ENCODE measurements at places on chromosomes 4 and X.

- no peak for DNase-seq
Measured at GRCh38 chr4:166042510-166043055, 169.5 kb downstream of the TLL1 start.

- no peak for DNase-seq
Measured at GRCh38 chr4:34039766-34040165, 2204.5 kb downstream of the ARAP2 start.

DNA sequence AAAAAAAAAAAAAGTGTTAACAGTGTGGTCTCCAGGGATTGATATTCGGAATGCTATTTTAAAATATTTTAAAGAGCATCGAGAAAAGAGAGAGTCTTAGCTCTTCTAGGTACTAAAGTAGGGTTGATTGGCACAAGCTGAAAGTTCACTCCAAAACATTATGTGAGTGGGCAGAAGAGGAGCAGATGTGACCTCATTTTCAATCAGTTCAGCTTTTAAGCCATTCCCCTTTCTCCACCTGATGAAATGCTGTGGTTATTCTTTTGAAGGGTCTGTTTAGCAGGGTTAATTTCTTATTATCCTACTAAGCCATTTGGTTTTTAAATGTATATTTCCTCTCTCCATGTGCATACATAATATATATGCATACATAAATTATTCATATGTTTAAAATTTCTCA, 69.2 kb downstream of the GALNT7 start:
- DNase-seq = no peak

DNA sequence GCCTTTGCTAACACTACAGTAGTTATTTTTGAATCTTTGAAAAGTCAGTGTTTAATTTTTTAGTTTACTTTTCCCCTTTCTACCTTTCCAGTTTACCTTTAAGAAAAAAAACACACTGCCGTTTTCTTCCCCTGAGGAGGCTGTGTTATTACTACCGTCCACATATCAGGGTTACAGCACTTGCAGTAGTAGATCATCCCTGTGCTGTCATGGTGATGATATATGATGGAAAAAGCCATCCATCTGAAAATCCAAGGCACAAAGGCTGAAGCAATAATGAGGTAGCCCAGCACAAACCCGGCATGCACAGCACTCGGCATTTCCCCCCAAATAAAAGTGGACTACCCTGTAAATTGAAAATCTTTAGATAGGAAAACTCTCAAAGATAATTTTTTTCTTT, 258.7 kb downstream of the CXXC4 start:
- DNase-seq = no peak

- DNase-seq = no peak
Measured at GRCh38 chr4:166501941-166502382, 628.9 kb downstream of the TLL1 start.

- no peak for DNase-seq
Measured at GRCh38 chrX:134601240-134601765, 57.0 kb downstream of the PLAC1 start.

DNA sequence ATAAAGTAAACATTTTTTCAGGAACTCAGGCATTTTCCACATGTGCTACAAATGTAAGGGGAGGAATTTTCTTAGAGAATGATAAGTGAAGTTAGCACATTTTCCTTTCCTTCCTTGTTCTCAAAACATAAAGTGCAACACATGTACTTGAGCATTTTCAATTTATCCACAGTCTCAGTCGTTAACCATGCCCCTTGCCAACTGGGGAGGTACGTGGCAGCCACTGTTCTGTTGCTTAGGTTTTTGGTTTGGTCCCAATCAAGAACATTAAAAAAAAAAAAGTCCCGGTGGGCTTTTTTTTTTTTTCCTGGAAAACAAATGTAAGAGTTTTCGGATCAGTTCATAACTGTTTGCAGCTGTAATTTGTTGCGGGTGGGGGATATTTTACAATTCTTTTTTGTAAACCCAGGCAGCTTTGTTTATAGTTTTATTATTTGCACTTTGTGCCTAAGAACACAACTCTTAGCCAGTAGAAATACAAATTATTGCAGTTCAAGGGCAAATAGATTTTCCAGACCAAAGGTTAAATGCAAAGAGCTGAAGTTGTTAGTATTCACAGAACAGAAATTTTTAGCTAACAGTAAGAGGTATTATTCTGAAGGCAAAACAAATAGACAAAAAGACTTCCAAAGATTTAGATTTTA, 112.1 kb upstream of the NAP1L5 start:
- DNase-seq = no peak

DNA sequence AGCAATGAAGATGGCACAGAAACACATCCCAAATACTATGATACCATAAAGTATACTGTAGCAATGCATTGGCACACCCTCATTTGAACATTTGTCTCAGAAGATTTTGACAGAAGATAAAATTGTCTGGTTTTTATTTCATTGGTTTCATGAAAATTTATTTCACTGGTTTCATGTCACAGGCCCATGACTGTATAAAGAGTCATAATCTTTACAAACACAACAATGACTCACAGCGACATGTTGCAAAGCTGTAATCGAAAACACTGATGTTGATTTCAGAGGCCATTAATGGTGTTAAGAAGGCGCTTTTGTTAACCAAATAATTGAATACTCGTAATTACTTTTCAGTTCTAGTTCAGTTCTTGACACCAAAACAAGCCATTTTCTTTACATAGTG, 8.1 kb upstream of the DTHD1 start:
- no peak for DNase-seq

DNA sequence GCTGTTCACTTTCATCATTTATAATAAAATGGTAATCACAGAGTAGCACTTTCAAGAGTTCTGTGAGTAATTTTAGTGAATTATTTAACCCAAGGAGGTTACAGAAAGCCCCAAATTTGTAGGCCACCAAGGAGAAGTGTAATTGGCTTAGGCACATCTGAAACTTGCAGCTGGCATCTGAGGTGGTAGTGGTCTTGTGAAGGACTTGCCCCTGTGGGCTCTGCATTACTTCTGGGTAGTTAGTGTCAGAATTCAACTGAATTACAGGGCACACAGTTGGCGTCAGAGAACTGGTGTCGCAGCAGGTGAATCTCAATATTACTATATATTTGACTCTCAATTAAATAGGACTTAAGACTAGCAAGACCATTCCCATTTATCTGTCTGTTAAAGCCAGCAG, 36.9 kb downstream of the GPR174 start:
- DNase-seq = no peak

DNA sequence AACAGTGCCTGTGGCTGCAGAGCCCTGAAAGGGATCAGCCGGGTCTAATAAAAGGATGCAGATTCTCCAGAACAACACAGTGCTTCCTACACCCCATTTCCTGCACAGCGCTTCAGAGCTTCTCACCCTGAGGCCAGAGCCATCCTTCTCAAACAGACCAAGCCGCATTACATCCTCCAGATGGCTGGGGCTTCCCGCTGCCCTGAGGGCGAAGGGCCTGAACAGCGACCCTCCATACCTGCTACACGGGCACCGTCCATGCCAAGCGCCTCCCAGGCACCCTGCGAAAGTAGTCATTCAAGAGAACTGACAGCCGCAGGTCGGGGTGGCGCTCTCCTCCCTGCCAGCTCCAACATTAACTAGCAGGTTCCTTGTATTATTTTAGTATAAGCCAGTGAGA, 36.5 kb downstream of the ACOX3 start:
- no peak for DNase-seq

GRCh38 chr4:77193511-77194102, 36.6 kb downstream of the CCNG2 start:
- peak; percentile 67 for DNase-seq

DNA sequence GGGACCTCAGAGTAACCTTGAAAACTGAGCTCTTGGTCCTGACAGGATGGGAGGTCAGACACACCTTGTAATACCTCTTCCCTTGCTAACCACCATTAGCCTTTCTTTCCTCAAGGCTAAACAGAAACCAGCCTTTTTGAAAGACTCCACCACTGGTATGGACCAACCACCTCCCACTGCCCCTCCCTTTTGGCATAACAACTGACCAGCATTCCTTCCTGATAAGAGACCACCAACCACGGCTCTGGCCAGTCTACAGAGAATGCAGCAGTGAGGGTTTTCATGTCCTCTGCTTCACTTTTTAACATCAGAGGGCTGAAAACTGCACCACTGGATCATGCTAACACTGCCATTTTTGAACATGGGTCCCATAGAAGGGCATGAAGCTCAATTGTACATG, 100.2 kb upstream of the MID1IP1 start:
- no peak for DNase-seq

GRCh38 chr4:173492315-173492714, 37.7 kb downstream of the HAND2 start:
- peak; percentile 31 for DNase-seq

DNA sequence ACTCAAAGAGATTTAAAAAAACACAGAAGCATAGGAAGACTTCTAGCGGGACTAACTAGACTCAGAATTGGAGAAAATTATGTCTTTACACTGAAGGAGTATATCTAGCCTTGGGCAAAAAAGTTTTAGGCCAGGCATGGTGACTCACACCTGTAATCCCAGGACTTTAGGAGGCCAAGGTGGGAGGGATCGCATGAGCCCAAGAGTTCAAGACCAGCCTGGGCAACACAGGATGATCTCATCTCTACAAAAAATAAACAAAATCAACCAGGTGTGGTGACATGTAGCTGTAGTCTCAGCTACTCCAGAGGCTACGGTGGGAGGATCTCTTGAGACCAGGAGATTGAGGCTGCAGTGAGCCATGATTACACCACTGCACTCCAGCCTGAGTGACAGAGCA, 99.5 kb downstream of the NEUROG2 start:
- no peak for DNase-seq

DNA sequence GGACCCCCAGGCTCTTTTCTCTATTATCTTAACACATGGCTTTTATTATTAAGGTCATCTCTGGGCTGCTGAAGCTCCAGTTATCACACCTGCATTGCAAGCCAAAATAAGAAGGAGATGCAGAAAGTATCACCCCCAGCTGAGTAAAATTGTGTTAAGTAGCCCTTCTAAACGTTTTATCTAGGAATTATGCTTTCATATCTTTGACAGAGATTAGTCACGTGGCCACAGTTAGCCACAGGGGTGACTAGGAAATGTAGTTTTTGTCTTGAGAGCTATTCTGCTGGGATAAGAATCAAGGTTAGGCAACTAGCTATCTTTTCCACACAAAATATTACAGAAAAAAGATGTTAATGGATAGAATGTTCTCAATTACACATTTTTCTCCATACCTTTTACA, 102.1 kb downstream of the ANXA3 start:
- DNase-seq = no peak

- no peak for DNase-seq
Measured at GRCh38 chrX:443536-444210, 57.0 kb upstream of the PPP2R3B start.

DNA sequence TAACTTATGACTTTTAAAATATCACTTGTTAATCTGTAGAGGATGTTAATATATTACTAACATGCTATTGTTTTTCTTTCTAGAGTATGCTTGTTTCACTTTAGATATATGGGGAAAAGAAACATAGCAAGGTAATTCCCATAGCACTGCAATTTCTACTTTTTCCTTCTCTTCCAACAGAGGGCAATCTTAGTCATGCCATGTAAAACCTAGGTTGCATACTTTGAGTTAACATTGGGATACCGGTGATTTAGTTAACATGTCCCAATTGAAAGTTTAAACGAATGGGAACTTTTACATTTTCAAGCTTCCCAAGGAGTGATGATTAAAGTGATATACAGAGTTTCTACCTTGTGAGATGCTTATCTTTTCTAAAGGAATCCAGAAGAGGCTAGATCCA, 89.4 kb upstream of the IL13RA1 start:
- DNase-seq = no peak

DNA sequence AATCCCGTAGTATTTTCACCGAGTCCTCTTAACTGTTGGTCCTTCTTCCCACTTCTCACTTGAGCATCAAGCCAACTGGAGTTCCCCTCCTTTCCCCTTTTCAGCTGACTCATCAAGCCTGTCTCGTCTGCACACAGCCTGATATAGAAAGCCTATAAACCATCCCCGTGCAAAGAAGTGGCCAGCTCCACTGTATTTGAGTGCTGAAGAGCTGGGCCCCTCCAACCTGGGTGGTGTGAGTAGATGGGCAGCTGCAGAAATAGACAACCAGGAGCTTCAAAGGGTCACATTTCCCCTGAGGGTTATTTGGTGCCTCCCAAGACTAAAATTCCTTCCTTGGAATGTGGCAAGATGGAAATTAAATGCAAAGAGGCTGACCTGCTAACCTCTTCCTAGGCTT, 199.7 kb downstream of the HS6ST2 start:
- DNase-seq = no peak

DNA sequence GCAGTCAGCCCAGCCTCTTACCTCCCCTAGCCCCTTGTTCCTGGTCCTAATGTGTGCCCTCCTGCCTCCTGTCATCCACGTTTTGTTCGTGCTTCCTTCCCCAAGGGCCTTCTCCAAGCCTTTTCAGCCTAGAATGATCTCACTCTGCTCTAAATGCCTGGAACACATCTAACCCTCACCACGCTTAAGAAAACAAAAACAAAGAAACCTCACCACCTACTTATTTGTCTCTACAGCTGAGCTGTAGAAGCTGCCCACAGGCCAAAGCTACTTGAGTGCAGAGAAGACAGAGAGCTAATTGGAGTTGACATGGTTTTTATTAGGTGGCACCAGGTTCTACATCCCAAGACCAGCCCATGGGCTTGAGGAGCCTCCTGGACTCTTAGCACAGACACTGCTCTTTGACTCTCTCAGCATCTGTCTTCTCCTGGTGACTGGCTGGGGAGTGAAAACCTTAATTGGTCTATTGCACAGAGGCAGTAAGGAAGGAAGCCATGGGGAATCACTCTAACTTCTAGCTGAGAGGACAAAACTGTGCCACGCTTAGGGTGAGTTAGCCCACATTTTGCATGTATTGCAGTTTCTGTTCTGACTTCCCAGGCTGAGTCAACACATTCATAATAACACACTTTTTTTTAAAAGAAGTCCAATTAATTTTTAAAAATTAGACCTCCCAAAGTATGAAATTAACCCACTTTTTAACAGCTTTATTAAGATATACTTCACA, 52.3 kb upstream of the PDK3 start:
- DNase-seq = no peak

DNA sequence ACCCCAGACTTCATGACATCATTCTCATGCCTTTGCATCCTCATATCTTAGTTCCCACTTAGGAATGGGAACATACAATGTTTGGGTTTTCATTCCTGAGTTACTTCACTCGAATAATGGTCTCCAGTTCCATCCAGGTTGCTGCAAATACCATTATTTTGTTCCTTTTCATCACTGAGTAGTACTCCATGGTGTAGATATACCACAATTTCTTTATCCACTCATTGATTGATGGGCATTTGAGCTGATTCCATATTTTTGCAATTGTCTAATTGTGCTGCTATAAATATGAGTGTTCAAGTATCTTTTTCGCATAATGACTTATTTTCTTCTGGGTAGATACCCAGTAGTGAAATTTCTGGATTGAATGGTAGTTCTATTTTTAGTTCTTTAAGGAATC, 1026.8 kb downstream of the STPG2 start:
- no peak for DNase-seq

All from KBM-7 (cell line).